Activated CD4-positive, alpha-beta T cell treated with anti-CD3 and anti-CD28 coated beads, Interleukin-10, Interleukin-2, amounts not matched to agents 100 ng/mL and 50 ng/mL, durations not matched to agents 16 hours and 8 hours (primary cell): ENCODE measurements at places on chromosomes 6 and 20.
A peak's percentile ranks its signal among the peaks of the same experiment; 100 is the strongest.

DNA sequence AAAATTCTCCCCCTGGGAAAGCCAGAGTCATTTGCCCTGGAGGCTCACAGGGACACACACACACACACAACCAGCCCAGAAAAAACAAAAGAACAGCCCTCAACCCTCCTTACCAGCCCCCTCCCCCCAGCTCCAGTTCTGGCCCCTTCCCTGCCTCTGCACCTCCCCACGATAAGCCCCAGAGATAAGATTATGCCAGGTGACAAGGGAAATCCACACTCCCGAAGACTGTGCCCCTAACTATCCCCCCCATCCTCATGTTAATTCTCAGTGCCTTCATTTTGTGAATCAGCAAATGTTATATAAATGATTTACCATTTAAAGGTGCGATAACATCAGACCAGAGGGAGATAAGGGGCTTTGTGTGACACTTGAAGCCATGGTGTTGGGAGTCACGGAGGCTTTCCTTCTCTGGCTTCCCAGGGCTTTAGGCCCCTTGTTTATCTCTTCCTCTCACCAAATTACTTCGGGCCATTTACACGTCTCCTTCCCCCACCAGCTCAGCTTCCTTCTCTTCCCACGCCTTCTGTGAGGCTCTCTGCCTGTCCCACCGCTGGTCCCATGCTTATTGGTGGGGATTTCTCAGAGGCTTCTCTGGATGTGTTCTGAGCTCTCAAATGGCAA, 12.5 kb upstream of the FOXC1 start:
- DNase-seq = no peak

DNA sequence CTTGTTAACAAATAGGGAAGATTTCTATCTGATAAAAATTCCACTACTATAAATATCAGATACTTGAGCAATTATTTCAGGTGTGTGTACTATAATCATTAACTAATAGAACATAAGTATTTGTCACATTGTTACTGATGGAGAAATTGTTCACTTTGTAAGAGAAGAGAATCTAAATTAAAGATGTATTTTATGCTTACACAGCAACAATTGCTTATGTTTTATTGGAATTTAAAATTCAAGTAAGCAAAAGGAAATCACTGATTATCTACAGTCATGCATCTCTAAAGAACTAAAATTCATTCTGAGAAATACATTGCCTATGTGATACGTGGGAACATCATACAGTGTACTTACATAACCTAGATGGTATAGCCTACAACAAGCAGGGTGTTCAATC, 1590.8 kb downstream of the GRIK2 start:
- DNase-seq = no peak

- DNase-seq = no peak
Observed at GRCh38 chr20:37781626-37782025, 87.8 kb downstream of the CTNNBL1 start.

DNA sequence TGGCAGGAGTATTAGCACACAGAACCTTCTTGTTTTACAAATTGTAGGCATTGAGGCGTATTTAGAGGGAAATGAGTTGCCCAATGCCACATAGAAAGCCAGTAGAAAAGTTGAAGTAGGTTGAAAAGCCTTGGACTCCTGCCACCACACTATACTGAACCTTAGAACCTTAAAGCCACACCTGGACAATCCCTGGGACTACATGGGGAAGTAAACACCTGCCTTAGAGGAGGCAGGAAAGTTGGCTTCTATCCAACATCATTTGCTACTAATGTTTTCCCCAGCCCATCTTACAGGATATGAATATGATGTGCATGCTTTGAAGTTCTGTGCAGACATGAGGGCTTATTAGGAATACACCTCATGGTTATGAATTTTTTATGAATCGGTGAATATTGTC, 5.3 kb upstream of the EPPIN start:
- no peak for DNase-seq

DNA sequence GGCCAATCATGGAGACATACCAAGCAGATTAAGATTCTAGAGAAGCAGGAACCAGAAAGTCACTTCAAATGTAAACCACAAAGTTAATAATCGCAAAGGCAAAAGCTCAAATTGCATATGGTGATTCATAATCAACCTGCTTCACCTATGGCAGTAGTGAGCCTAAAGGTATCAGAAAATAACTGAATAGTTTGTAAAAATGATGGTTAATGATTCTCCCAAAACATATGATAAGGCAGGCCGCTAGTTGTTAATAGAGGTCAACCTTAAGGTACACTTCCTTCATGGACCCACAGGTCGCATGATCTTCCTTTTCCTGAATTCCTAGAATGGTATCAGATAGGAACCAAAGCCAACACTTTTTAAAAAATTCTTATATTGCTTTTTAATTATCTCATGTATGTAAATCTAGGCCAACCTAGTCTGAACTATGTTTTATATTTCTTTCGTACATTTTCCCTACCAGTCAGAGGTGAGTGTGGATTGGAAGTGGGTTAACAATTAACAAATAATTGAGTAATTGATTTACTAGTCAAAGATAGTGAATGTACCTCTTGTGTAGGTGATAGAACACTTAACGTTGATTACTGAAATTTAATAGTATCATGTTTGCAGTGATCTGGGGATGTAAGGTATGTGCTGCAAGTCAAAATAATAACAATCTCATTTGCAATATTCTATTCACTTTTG, 16.4 kb downstream of the TAAR2 start:
- DNase-seq = no peak

GRCh38 chr6:19399406-19399805, 437.8 kb upstream of the ID4 start:
- no peak for DNase-seq

- peak; percentile 59 for DNase-seq
Observed at GRCh38 chr20:32336918-32337347, 21.2 kb upstream of the ASXL1 start.

DNA sequence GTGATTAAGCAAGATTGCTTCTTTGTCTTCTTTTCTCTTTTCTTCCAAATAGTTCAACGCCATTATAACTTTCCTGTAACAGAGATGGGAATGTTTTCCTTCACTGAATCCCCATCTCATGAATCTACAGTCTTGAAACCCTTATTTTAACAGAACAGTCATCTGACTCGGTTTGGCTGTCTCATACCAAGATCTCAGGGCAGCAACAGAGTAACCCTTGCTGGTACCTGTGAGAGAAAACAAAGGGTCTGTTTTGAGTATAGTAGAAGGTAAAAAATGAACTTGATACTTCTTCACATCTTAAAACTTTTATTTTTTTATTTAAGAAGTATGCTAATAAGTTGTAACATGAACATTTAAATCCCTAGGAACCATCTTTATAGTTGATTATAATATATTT, 19.6 kb upstream of the DSE start:
- DNase-seq = no peak

- no peak for DNase-seq
Observed at GRCh38 chr6:110190726-110191125, 10.5 kb downstream of the CDC40 start.

GRCh38 chr6:144955859-144956258, 670.7 kb downstream of the UTRN start:
- no peak for DNase-seq

GRCh38 chr6:40735121-40735520, 148.0 kb upstream of the LRFN2 start:
- DNase-seq = no peak

DNA sequence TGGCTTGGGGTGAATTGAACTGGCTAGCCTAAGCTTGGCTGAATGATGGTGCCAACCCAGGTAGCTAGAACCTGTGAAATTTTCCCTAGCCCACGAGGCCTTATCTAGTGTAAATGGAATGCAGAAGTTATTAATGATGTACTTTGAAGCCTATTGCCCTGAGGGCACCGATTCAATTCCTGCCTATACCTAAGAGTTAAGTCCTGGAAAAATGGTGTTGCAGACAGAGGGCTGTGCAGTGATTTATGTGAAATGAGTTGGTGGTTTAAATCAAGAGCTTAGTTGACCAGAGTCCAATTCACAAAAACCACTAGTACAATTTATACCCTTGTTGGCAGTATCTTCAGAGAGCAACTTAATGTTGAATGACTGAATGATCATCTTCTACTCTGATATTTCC, 373.8 kb upstream of the JAG1 start:
- no peak for DNase-seq

GRCh38 chr20:44598423-44599305, 16.3 kb downstream of the PKIG start:
- DNase-seq = peak; percentile 51

DNA sequence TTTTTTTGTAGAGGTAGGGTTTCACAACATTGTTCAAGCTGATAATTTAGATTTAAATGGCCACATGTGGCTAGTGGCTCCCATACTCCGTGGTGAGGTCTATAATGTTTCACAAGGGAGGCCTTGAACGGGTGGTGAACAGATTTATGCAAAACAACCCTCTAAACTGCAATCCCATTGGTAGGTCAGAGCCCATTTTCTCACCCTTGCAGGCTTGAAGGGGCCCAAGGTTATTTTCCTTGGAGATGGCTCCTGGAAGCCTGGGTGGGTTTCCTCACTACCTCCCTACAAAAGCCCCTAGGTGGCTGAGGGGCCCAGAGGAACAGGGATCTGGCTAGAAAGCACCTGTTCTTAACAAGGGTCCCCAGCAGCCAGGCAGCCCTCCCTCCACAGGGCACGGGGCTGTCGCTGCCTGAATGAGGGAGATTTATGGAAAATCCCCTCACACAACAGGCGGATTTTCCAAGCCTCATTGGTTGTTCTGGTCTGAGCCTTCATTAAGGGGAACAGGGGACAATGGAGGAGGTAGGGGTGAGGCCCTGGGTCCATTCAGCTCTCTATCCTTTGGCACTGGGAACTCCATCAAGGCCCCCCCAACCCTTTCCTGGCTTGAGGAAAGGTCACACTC, 64.6 kb downstream of the VEGFA start:
- no peak for DNase-seq

- no peak for DNase-seq
Observed at GRCh38 chr20:51097351-51098120, 74.6 kb upstream of the KCNG1 start.

DNA sequence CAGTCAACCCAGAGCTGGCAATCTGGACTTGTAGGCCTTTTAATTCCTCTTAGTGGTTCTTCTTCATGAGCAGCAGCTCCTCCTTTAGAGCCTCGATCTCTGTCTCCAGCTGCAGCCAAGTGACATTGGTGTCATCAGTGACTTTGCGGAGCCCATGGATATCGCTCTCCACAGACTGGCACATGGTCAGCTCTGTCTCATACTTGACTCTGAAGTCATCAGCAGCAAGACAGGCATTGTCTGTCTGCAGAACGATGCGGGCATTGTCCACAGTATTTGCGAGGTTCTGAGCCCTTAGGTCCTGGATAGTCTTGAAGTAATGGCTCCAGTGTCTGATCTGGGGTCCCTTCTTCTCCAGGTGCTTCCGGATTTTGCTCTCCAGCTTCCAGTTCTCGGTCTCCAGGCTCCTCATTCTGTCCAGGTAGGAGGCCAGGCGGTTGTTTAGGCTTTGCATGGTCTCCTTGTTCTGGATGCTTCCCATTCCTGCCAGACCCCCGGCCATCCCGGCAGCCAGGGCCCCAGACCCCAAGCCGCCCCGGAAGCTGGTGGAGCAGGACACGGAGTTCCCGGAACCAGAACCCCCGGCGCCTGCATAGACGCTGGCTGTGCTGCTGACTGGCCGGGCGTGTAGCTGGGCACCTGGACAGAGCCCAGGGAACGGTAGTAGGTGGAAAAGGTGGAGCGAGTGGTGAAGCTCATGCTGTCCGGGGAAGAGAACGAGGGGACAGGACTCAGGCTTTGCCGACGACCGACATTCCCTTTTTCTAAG, 15.1 kb downstream of the RFPL4B start:
- no peak for DNase-seq

DNA sequence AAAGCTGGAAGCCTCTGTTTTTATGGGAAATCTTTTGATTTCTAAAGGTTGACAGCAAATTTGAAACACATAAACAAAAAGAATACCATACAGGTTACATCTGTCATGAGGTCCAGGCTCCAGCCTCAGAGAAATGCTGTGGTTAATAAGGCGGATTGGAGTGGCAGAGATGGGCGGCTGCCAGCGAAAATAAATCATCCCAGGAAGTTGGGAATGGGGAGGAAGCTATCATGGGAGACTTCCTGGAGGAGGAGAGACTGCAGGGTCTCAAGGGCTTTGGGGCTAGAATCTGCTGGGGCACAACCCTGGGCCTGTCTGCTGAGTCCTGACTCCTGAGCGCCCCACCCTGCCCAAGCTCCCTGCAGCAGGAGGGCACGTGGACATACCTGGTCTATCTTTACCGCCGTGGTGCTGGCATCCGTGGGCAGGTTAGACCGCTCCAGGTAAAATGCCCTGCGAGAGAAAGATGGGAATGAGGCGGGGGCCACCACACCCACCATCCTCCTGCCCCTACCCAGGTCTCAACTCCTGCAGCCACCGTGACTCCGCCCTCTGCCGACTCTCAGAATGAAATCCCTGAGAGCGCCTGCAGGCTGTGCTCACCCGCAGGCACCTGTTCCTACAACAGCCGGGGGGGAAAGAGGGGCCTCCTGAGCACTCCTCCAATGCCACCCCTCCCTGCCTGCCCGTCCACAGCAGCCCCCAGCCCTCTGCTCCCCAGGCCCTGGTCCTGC, 197.3 kb downstream of the PREX1 start:
- no peak for DNase-seq

GRCh38 chr6:118580585-118581419, 32.7 kb downstream of the PLN start:
- peak; percentile 53 for DNase-seq

DNA sequence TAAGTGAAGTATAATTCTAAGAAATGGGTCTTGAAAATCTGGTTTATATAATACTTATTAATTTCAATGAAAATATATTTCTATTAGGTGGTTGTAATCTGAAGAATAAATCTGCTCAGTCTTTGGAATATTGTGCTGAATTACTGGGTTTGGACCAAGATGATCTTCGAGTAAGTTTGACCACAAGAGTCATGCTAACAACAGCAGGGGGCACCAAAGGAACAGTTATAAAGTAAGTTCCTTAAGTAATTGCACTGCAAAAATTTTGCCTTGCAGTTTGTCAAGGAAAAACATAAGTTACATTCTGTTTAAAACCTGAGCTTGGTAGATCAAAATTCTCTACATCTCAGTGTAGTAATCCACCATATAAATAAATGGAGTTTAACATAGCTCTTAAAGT, 106.0 kb downstream of the MYO6 start:
- DNase-seq = peak; percentile 38

DNA sequence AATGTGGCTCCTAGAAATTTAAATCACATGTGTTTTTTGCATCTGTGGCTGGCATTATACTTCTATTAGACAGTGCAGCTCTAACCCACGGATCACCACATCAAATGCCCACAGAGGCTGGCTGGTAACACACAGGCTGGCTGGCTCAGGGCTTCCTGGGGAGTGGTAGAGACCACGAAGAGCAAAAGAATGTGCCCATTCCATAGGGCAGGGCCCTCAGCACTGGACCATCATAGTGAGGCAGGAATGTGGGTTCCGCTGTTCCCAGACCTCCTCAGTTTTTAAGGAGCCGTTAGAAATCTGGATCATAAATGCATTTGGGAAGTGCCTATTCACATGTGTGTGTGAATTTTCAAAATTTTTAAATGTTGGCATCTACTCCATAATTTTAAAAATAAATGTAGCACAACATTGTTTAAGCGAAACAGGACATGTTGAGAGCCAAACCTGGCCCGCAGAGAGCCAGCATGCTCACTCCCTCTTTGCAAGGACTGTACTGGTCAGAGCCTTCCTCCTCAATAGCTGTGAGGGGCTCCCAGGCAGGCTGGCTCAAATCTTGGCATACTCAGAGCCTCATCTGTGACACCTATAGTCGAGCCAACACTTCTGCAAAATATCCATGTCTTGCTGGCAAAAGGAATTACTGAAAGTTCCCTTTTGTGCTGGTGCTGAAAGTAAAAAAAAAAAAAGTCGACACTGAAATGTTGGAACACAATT, 190.5 kb downstream of the FNDC1 start:
- DNase-seq = no peak
